Inflammatory macrophage (primary cell): ENCODE measurements at places on chromosomes 12 and 14.

- no peak for DNase-seq
Observed at GRCh38 chr12:79686171-79686570, 4.6 kb downstream of the PAWR start.

GRCh38 chr14:74207943-74208342 is 31.3 kb upstream of the VSX2 start:
- DNase-seq, result no peak

DNA sequence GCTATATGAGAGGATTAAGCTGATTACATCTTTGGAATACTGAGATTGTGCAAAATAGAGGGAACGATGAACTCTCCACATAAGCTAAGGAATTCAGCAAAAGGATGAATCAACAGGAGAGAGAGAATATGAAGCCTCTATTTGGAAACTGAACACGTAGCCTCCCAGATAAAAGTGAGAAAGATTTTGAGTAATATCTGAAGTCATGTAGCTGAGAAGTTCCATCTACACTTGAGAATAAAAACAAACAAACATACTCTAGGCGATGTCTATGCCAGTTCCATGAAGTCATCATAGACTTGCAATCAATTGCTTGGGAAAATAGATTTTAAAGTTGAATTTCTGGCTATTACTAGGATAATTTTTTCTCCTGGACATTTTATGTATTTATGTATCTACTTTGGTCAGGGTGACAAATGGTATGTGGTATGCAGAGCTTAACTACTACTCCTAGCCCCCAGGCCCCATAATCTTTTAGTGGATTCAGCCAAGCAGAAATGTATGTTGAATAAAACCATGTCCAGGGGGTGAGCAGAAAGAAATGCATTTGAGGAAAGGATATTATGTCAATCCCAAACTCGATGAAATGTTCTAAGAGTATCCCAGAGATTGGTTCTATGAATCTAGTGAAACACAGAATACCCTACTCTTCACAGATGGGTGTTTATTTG is 627.4 kb downstream of the DIO2 start:
- no peak for DNase-seq

- DNase-seq, result no peak
Observed at GRCh38 chr12:17470460-17470859, 619.5 kb downstream of the RERGL start.

GRCh38 chr12:19191563-19191962 is 62.0 kb downstream of the PLEKHA5 start:
- DNase-seq, result no peak

GRCh38 chr14:79204591-79204990 is 1006.7 kb downstream of the DIO2 start:
- no peak for DNase-seq
